ENCODE measurements at places on chromosomes 6 and 20. TPM values are rescaled to one million over a fixed set of nuclear protein-coding genes. Genes with fewer than 3 reads are reported as not detected.

The PRR18 gene
- total RNA-seq = not detected

The RIMS1 gene
- total RNA-seq = 0.08 TPM

The HDGFL1 gene
- not detected for total RNA-seq

The SLC52A3 gene
- total RNA-seq = not detected

The BPIFB1 gene
- total RNA-seq = not detected

The HTR1E gene
- total RNA-seq = not detected

The EPPIN gene
- not detected for total RNA-seq

The TRAPPC3L gene
- not detected for total RNA-seq

The CASS4 gene
- total RNA-seq = not detected

The MUCL3 gene
- not detected for total RNA-seq

Measured in hair follicular keratinocyte (primary cell).